Ammon's horn (tissue), 1 donor: ENCODE measurements at places on chromosomes 2 and 18.
A peak's percentile ranks its signal among the peaks of the same experiment; 100 is the strongest.

DNA sequence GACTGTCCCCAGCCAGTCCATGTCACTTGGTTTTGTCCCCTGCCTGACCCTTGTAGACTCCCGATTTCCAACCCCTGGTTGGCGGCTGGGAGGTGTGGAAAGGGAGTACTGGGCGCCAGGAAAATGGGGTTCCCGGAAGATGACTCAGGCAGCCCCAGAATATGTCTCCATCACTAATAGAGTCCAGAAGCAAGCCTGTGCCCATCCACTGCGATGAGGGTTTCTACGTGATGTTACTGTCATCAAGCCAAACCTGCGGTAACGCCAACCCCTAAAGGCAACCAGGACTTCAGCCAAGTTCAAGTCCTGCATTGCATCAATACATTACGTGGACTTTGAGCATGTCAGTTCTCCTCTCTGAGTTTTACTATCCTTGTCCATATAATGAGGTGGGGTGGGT is 62.0 kb upstream of the TAF1B start:
- no peak for DNase-seq

DNA sequence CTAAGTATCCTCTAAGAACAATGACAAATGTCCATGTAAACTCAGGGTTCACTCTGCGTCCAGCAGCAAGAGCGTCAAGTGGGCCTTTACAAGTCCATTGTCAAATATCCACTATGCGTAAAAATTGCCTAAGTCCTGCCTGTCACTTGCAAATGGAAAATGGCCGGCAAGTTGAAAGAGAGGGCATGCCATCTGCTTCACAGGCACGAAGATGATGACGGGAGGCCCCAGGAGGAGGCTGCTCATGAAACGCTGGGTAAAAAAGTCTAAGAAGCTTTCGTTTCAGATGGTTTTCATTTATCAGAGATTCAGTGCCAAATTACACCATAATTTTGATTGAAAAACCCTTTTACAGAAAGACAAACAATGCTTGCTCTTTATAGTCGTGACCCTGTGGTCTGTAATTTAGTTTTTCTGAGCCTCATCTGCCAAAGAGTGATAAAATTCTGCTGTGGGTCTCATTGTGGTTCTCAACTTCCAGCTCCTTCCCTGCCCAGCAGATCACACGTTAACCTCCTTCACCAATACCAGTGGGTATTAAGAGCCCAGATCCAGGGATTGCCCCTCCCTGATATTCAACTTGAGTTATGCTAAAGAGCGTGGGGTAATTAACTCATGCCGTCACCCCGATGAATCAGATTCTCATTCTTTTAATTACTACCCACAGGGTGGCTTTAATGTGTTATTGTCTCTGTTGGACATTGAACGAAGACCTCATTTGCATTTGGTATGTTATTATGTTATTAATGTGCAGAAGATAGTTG is 160.2 kb upstream of the ALKAL2 start:
- no peak for DNase-seq

- no peak for DNase-seq
Measured at GRCh38 chr18:22411446-22411845, 6.3 kb downstream of the CTAGE1 start.

- no peak for DNase-seq
Measured at GRCh38 chr2:230205034-230205433, 14.8 kb downstream of the SP110 start.

DNA sequence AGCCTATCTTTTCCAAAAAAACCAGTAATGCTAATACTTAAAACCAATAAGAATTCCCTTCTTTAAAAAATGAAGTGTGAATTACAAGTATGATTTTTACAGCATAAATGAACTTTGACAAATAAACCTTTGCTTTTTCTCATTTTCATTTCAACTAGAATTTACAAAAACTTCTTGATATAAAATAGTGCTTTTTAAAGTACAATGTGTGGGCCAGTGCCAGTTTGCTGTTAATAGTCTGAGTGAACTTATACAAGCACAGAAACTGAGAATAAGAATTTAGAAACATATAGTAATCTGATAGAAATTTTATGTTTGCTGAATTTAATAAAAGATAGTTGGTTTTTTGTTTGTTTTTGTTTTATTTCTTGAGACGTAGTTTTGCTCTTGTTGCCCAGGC is 43.7 kb upstream of the CHRNA1 start:
- DNase-seq, result no peak

DNA sequence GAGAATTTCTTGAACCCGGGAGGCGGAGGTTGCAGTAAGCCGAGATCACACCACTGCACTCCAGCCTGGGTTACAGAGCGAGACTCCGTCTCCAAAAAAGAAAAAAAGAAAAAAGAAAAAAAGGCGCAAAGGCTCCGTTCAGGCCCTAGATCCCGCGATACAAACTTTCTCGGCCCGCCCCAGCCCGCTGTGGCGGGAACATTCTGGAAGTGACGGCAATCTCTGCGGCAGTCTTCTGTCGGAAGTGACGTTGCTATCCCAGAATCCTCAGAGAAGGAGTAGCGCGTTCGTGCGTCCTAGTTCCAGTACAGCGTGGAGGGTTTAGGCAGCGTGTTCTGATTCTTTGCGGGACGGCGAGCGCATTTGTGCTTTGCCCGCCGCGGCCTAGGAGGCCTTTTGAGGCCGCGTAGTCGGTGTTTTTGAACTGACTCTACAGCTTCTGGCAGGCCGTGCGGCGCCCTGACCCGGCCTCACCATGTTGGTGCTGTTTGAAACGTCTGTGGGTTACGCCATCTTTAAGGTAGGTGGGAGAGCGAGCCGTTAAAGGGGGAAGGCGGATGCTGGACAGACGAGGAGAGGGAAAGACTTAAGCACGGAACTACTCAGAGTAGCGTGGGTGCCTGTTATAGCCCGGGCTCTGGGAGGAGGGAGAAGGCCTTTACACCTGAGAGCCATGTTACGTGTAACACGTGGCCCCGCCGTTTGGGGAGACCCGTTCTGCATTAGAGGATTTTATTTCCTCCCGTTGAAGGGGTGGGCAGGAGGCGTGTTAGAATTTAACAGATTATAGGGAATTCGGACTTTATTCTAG is at the start of gene NOP58:
Gene NOP58, plus strand, starts transcription at position 297 of the 811 bp plus-strand sequence. Its CDS starts 179 bp downstream, at position 476.
- peak; percentile 97 for DNase-seq

GRCh38 chr2:185433824-185434223 is 304.8 kb upstream of the FSIP2 start:
- DNase-seq, result no peak

GRCh38 chr2:45736757-45737704 is 85.6 kb downstream of the PRKCE start:
- DNase-seq, result peak; percentile 30

- DNase-seq, result no peak
Measured at GRCh38 chr2:124353656-124354055, 328.6 kb downstream of the CNTNAP5 start.

DNA sequence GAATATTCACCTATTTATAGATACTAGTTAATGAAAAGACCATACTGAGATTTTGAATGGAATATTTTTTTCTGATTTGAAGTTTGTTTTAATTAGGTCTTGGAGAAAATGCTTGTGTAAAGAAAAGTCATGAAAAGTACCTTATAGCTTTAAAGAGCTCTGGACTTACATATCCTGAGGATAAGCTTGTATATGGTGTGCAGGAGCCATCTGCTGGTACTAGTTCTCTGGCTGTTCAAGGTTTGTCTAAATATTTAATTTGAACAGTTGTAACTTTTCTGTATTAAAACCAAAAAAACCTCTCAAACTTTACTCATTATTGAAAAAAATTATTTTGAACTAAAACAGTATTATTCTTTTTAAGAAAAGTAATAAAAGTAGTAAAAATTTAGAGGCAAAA is 50.1 kb downstream of the UBR3 start:
- peak; percentile 28 for DNase-seq

- DNase-seq, result no peak
Measured at GRCh38 chr2:109342930-109343329, 213.9 kb downstream of the SH3RF3 start.

DNA sequence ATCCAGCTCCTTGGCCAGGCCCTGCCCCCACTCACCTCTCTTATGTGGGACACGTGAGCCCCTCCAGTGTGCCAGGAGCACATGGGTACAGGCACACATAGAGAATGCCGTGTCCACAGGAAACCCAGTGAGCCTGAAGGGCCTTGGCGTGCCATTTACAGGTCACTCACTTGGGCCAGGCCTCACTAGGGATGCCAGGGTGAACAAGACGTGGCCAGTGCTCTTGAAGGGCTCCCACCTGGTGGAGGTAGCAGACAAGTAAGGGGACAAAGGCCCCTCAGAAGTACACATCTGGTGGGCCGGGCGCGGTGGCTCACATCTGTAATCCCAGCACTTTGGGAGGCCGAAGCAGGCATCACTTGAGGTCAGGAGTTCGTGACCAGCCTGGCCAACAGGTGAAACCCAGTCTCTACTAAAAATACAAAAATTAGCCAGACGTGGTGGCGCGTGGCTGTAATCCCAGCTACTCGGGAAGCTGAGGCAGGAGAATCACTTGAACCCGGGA is 15.1 kb upstream of the C1QL2 start:
- DNase-seq, result no peak

- no peak for DNase-seq
Measured at GRCh38 chr18:12884406-12885323, 628 bp upstream of the PTPN2 start.

GRCh38 chr2:134148843-134149472 is 104.9 kb upstream of the MGAT5 start:
- DNase-seq, result no peak

- no peak for DNase-seq
Measured at GRCh38 chr2:120993661-120994060, 258.0 kb downstream of the GLI2 start.

- DNase-seq, result no peak
Measured at GRCh38 chr2:105052773-105053172, 14.9 kb downstream of the MRPS9 start.

DNA sequence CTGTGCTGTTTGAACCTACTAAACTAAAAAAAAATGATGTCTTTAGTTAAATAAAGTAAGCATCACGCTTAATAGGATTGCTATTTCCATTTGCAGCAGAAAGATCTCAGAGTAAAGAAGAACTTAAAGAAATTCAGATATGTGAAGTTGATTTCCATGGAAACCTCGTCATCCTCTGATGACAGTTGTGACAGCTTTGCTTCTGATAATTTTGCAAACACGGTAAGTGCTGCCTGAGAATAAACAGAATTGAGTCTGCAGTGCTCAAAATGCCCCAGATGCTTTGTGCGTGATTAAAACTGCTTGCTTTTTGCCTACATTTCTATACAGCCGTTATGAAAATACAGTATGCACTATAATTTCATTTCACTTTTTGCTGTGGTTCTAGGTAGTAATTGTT is 3.9 kb downstream of the CDCA7 start:
- no peak for DNase-seq

GRCh38 chr2:60855989-60856669 is 25.2 kb upstream of the REL start:
- DNase-seq, result no peak

- DNase-seq, result no peak
Measured at GRCh38 chr2:170238776-170239175, 60.8 kb downstream of the MYO3B start.

GRCh38 chr2:135985826-135986393 is 484 bp upstream of the DARS1 start:
- peak; percentile 67 for DNase-seq

GRCh38 chr2:223860809-223861738 is 23.7 kb upstream of the AP1S3 start:
- no peak for DNase-seq

DNA sequence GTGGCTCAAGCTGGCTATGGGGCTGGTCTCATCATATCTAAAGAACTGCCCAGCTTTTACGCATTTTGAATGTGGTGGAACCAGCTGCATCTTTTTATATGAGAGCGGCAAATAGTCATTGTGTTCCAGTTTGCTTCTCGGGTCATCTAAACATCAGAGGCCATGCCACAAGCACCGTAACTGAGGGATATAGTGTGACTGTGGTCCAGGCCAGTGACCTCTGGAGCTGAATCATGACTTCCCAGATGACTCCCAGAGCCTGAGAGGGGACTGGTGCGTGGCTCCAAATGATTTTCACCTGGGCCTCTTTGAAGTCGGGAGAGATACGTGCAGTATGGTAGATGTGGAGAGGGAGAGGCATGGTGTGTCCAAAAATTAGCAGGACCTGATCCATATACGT is 271.0 kb downstream of the NEDD4L start:
- DNase-seq, result no peak

DNA sequence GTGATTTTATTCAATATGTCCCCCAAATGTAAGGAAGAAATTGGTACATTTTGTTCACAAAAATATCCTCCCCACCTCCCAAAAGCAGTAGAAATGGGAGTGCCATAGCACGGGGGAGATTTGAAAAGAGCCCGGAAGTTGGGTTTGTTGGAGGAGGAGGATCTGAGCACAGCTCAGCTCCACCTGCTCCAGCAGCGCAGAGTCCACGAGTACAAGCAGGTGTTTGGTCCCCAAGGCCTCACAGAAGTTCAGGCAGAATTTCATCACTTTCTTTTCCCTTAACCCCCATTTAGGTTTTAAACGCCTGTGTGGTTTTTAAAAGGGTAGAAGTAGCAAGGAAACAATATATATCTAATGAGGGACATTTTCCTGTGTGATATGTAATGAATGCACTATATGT is 56.0 kb downstream of the TRAPPC12 start:
- no peak for DNase-seq

DNA sequence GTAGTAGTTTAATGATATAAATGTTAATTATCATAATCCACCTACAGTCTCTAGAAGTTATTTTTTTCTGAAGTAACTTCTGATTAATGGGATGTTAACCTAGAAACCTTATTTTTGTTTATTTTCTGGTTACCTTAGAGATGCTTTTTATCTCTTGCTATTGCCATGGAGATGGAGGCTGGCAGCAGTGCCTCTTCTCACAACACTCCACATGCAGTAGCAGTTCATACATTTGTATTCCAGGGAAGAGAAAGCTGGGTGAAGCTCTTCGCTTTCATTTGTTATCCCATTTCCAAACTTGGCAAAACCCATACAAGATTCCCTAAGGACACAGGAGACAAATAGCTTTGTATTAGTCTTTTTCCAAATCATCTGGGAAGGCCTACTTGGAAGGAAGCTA is 1794.1 kb upstream of the LRRTM1 start:
- DNase-seq, result peak; percentile 43

- no peak for DNase-seq
Measured at GRCh38 chr2:102141970-102142828, at the start of gene IL1R1. IL1R1 (plus strand) TSS chr2:102142746; CDS start chr2:102157725, 14,979 bp downstream.

DNA sequence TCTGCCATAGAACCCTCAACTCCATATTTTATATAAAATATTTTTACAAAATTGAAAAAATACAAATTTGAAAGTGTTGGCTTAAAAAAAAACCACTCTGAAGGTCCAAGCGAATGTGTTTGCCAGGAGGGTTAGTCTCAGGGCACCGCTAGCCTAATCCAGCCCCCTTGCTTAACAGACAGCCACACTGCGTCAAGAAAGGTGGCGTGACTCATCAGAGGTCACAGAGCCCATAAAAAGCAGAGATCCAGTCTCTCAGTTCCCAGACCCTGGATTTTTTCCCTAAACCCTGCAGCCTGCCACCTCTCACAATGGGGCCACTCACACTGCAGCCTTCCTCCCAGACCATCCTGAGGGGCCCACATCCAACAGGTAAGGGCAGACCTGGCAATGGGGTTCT is 3.9 kb upstream of the TNS1 start:
- no peak for DNase-seq
